ENCODE measurements at places on chromosomes 6 and 20.

- DNase-seq, result no peak
These were observed 1.4 kb downstream of the MPC1 start for GRCh38 chr6:166381381-166381732.

DNA sequence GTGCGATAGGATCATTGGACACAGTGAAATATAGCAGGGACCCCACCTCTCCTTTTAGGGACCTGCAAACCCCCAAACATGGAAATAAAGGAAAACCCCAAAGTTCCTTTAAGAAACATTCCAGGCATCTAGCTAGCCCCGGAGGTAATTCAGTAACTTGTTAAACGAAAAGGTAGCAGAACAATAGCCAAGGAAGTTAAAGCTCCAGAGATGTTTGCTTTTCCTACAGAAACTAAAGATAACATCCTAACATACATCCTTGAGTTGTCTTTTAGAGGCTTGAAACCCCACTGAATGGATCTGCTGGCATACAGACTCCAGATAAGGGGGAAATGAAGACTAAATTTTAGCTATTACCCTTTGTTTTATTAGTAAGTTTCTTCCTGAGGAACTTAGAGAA, 51.0 kb downstream of the FAM184A start:
- no peak for DNase-seq

GRCh38 chr6:73250016-73250415, 13.0 kb downstream of the KHDC1 start:
- no peak for DNase-seq

DNA sequence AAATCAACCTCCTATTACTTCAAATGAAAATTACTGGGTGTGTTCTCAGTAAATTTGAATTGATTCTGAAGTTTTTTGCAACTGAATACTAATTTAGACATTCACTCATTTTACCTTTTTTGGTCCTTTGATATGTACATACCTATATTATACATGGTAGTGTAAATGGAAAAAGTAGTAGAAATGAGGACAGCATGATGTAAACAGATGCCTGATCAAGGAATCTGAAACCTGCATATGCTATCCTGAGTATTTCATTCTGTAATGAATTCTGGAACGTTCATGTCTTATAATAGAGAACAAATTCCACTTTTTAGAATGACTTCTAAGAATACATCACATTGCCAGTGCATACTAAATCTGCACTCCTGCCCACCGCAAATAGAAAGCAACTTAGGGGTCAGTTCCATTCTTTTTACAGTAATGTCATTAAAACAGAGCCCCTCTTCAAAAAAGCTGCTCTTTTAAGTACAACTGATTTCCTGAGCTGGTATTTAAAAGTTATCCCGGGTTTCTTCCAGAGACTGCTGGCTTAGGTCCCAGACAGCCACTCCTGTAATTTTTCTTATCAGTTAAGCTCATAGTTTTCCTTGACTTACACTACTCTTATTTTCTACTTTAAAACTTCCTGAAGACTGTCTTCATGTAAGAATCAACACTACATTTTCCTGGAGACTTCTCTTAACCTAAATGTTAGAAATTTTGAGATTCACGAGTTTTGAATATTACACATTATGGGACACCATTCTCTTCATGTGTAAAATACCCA, 48.4 kb downstream of the MAP3K7 start:
- DNase-seq, result no peak

DNA sequence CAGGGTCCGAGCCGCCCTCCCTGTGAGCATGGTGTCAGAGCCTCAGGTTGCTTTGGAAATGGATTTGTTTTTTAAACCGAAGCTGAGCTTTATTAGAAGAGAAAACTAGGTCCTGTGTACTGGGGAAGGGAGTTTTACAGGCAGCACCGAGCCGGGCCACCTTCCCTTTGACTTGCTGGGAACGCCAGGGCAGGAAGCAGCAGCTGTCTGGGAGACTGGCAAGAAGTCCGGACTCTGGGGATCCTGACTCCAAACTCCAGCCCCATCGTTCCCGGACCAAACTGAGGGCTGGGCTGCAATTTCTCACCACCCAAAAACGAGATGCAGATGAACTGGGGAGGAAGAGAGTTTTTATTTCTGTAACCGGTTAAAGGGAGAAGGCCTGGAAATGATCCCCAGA, 214.9 kb upstream of the KCNG1 start:
- DNase-seq, result no peak

DNA sequence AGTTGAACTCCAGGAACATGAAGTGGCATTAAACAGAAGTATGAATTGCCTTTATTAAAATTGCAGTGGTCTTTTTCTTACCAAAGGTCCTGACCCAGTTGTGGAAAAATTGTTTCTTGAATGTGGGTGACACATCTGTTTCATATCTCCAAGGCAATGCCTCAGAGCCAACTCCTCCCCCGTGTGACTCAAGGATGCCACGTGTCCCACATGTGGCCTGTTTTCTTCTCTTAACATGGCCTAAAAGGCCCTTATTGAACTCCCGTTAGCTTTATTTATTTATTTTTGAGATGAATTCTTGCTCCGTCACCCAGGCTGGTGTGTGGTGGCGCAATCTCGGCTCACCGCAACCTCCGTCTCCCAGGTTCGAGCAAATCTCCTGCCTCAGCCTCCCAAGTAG, 128.4 kb upstream of the ESR1 start:
- DNase-seq, result no peak

- no peak for DNase-seq
These were observed 62.6 kb downstream of the BACH2 start for GRCh38 chr6:90233994-90234393.

DNA sequence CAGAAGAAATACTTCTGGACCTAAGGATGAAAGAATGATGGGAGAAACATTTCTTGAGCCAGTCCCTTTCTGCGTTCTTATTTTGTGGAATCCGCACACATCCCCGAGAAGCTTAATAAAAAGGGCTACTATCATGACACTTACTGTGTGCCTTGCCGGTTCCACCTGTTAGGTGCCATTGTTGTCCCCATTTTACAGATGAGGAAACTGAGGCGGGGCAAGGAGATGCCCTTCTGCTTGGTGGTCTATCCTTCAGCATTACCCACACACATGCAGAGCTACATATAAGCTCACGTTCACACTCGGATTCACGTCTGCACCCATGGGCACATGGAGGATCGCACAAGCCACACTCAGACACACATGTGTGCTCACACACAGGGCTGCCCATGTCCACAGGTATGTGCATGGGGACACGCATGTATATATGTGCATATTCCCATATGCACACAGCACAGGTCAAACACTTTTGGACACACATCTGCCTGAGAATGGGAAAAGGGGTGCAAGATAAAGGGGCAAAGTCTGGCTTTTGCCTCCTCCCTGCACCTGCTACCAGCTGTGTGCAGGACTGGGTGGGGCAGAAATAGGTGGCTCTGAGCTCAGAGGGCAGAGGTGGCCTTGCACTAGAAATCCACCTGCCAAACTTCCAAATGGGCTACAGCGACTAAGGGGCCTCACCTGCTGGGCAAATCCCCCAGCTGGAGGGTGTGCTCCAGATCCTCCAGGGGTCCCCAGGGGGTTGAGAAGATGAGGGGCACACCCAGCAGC, 30.5 kb upstream of the ADA start:
- DNase-seq, result no peak

GRCh38 chr20:59324521-59325141, 24.2 kb downstream of the EDN3 start:
- no peak for DNase-seq

DNA sequence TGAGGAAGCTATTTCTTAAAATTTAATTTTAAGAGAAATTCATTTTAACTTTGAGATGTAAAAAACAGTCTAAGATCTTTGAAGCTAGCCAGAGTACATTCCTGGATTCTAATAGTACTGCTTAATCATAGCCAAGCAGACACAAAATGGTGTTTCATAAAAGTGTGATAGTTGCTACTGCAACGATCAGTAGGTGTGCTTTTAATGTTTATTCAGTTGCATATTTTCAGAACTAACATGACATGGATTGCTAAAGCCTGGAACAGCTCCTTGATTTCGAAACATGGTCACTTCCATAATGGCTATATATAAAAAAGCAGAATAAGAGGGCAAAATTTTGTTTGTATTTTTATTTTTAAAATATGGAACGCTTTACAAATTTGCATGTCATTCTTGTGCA, 35.5 kb downstream of the SESN1 start:
- no peak for DNase-seq

DNA sequence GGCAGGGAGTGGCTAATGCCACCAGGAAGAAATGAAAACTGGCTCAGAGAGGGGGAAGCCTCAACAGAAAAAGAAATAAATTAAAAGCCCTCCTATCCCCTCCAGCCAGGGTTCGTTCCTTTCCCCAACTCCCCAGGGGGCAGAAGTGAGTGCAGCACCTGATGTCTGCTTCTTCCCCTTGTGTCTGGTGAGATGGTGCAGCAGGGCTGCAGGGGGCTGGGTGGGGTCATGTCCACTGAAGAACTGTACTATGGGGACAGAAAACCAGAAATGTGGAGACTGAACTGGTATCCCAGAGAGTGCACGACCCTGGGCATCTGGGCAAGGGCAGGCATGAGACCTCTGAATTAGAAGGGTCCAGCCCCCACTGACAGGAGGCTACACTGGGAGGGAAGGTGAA, 4.0 kb downstream of the EGFL8 start:
- no peak for DNase-seq

- no peak for DNase-seq
These were observed 17.7 kb downstream of the HCK start for GRCh38 chr20:32069711-32070110.

GRCh38 chr6:45678285-45678607, 300.5 kb upstream of the SUPT3H start:
- no peak for DNase-seq

- DNase-seq, result no peak
These were observed 9.7 kb downstream of the NOTCH4 start for GRCh38 chr6:32214126-32214525.

GRCh38 chr20:20210943-20211273, 157.0 kb upstream of the INSM1 start:
- DNase-seq, result no peak

Data from NCI-H524 treated with DMSO at 0.1 percent for 48 hours (cell line).